ENCODE measurements at places on chromosomes 7 and 10. TPM values are rescaled to one million over a fixed set of nuclear protein-coding genes. Genes with fewer than 3 reads are reported as not detected.

Gene TBRG4
- 76.6 TPM for total RNA-seq

Gene FKBP6
- total RNA-seq: not detected

Gene EPHA1
- 0.38 TPM for total RNA-seq

Gene MYH16
- total RNA-seq: not detected

Gene PDZD7
- not detected for total RNA-seq

Gene ABCA13
- 0.12 TPM for total RNA-seq

Gene CDH23
- total RNA-seq: 3.2 TPM

Gene PNLIPRP2
- not detected for total RNA-seq

Gene GIMAP7
- 17.7 TPM for total RNA-seq

Gene BPGM
- 10.1 TPM for total RNA-seq

Gene GPER1
- total RNA-seq: 1.1 TPM

Gene OPN1SW
- not detected for total RNA-seq

Gene PIP
- total RNA-seq: not detected

Measured in psoas muscle (tissue), 8 donors.